Stimulated activated CD8-positive, alpha-beta memory T cell treated with anti-CD3 and anti-CD28 coated beads, Interleukin-7, amount 100 ng/mL, for 24 hours (primary cell): ENCODE measurements at places on chromosomes 1 and 21.

- DNase-seq: no peak
These were observed 316.9 kb upstream of the SGIP1 start for GRCh38 chr1:66217021-66217420.

- no peak for DNase-seq
These were observed 696 bp downstream of the TGFB2 start for GRCh38 chr1:218345673-218346390.

DNA sequence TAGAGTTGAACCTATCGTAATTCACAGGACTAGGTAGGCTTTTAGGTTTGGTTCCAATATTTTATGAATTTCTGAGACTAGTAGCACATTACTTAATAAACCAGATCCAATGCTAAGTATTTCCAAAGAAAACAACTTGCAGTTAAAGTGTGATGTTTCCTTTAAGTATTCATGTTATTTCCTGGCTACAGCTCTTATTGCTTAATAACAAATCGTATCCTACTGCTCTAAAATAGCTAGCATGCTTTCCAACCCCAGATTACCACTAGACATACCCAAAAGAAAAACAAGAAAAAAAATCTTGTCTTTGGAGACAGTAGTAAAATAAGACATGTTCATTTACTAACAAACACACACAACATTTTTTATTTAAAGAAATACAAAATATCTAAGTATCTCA, 898 bp downstream of the KRTAP27-1 start:
- DNase-seq: no peak

GRCh38 chr21:27407271-27407670, 440.4 kb upstream of the ADAMTS5 start:
- no peak for DNase-seq

- no peak for DNase-seq
These were observed 119.8 kb downstream of the OSBPL9 start for GRCh38 chr1:51736702-51737101.

DNA sequence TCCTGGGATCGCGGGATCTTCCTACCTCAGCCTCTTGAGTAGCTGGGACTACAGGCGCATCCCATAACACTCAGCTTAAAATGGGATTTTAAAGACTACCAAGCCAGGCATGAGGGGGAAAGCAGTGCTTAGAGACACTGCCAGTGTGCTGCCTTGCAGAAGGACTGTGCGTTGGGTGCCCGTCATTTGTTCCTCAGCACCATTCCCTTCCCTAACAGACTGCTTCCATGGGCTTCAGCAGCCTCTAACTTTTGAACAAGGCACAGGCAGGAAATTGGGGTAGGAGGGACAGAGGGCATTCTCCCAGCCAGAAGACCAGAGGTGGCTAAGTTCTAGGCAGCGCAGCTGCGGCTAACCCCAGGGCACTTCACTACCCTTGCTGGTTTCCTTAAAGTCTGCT, 73.9 kb upstream of the USP24 start:
- no peak for DNase-seq

DNA sequence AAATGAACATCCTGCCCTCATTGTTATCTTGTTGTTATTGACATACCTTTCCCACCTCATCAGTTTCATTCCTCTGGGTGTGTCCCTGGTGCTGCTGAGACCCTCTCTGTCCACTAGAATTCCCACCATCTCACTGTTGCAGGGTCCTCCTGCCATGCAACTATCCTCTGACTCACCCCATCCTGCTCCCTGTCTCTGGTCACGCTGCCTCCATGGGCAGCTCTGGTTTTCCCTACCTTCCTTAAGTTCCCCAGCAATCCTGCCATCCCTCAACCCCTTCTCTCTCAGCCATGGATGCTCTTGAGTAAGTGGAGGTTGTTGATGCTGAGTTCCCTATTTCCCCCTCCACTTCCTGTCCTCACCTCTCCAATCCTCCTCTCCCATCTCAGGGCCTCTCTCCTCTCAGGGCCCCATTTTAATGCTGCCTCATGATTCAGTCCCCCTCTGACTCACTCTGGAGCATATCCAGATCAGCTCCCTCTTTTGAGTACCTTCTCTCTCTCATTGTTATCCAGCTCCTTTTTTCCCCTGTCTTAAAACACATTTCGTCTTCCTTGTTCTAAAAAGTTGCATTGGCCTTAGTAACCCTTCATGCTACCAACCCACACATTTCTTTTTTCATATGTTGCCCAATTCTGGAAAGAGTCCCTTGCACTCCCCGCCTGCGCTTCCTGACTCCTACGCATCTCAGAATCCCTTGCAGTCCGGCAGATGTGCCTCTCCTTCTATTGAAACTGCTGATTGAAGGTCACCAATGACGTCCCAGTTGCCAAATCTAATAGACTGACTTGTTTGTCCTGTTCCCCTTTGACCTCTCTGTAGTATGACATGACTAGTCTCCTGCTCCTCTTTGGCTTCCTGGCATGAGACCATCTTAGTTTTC, 92.0 kb downstream of the CNIH3 start:
- DNase-seq: no peak

DNA sequence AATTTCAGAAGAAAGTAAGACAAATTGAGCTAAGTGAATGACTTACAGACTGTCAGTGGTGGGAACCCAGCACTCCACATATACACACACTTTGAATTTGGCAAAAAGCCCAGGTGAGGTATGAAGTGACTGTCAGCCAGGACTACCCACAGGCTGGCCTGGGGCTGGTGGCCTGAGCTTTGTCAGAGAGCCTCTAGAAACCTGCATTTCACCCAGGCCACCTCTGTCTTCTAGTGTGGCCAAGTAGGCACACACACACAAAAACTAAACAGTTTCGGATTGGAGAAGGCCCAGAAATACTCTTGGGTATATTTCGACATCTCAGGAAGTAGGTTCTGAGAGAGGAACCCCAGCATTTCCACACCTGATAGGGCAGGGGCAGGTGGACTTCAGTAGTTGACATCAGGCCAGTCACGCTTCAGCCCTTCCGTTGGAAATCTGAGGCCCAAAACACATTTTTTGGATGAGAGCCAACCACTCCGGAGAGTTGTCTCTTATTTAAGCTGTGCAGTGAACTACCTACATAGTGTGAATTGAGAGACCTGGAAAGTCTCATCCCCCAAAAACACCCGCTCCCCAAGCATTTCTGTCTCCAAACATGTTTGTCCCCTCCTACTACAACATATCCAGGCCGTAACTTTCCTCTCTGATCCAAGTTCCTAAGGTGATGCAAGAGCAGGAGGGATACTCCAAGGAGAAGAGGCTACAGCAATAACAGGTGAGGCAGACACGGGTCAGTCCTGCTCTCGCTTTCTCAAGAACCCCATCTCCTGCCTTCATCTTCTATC, 167.2 kb upstream of the PROX1 start:
- no peak for DNase-seq

- no peak for DNase-seq
These were observed 1459.6 kb downstream of the MRPL39 start for GRCh38 chr21:24147674-24148073.

DNA sequence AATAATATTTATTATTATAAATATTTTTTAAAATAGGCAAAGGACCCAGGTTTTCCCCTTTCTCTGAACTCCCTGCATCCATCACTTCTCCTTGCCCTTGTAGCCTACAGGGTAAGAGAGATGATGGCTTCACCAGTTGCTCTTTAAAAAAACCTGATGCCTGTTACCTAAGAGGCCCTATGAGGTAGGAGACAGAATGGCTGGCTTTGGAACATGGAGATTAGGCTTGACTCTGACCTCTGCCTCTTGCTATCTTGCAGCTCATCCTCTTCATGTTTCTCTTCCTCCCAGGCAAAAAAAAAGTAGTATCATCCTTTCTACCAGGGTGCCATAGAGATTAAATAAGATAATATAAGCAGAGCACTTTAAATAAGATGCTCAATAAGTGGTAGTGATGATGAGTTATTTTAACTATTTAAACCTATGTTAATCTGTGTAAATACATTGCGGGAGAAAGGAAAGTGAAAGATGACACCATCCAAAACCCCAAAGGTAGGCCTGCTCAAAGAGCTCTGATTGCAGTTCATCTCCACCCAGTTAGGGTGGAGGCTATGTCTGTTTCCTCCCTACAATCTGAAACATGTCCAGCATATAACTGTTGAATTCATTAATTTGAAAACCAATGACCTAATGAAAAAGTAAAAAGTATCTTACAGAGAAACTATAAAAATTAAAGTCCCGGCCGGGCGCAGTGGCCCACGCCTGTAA, 51.8 kb downstream of the RGS2 start:
- DNase-seq: no peak

GRCh38 chr1:202090994-202091393, 31.7 kb upstream of the GPR37L1 start:
- no peak for DNase-seq

- DNase-seq: no peak
These were observed 19.2 kb downstream of the LAMC2 start for GRCh38 chr1:183205196-183205781.

DNA sequence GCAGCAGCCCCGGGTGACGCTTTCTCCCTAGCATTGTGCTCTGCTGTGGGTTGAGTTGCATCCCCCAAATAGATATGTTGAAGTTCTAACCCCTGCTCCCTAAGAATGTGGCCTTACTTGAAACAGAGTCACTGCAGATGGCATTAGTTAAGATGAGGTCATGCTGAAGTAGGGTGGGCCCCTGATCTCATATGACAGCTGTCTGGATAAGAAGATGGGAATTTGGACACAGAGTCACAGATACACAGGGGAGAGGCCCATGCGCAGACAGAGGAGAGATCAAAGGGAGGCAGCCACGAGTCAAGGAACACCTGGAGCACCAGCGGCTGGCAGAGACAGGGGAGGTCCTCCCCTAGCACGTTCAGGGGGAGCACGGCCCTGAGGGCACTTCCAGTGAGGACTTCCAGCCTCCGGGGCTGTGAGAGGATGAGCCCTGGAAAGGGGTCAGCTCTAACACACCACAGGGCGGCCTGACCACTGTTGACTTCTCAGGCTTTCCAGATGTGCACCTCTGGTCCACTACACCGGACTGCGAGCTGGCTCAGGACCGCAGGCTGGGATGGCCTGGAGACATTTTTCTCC, 46.4 kb downstream of the ABCG1 start:
- no peak for DNase-seq

GRCh38 chr21:38853421-38853919, 47.7 kb downstream of the ETS2 start:
- DNase-seq: no peak

GRCh38 chr1:201399352-201400126, 415 bp upstream of the LAD1 start:
- no peak for DNase-seq

- DNase-seq: no peak
These were observed 141.4 kb upstream of the RAB4A start for GRCh38 chr1:229129301-229130027.

DNA sequence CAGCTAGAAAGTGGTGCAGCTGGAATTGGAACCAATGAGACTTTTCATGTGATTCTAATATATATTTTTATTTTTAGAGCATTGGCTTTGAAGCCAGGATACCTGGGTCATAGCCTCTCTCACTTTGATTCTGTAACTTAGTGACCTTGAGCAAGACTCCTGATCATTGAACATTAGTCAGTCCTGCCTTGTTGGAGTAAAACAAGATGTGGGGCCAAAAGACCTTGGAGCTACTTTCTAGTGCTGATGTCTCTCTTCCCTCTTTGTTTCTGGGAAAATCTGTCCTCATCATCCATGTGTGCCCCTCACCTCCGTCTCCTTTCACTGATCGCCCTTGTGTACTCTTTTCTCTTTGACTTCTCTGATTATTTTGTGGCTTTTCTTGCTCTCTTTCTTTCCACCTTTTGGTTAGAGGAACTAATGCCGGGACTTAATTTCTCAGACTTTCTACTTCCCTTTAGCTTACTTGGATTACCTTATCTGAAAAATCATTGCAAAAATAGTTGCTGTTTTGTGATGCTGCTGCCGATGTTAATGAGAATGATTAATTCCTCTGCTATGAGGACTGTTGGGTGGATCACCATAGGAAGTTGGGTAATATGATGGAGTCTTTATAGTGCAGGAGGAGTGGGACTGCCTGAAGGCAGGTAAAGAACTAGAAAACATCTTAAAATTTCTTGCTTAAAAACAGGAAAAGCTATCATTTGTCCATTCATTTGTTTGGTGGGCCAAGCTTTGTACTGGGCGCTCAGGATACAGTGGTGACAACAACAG, 72.0 kb downstream of the NOS1AP start:
- DNase-seq: no peak

- no peak for DNase-seq
These were observed 20.4 kb upstream of the ACTRT2 start for GRCh38 chr1:3000671-3001470.

DNA sequence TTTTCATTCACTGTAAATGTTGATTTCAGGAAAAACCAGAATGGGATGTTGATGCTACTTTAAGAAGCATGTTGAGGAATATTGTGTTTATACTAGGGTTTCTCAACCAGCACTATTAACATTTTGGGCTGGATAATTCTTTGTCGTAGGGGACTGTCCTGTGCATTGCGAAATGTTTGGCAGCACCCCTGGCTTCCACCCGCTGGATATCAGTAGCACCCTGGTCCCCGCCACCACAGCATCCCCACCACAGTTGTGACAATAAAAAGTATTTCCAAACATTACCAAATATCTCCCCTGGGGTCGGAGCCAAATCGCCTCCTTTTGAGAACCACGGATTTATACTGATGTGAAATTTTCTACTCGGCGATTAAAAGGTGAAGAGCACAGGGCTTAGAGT, 41.9 kb downstream of the BTG3 start:
- no peak for DNase-seq

DNA sequence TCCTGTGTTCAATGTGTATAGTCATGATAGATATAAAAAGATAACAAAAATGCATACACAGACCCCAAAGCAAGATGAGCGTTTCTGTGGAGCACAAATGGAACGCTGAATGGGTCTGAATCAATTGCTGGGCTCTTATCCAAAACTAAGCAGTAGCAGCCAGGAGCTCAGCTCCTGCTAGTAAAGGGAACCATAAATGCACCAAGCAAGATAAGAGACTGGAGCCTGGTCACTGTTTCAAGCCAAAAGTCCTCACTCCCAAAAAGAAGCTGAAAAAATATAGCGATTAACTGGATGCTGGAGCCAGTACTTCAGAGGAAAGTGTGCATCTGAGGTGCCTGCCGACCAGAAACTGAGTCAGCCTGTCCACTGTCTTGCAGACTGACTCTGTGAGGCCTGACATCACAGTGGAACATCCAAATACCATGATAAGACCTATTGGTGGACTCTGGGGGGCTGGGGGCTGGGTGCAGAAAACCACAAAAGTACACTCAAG, 68.9 kb downstream of the LRRC8C start:
- DNase-seq: no peak

DNA sequence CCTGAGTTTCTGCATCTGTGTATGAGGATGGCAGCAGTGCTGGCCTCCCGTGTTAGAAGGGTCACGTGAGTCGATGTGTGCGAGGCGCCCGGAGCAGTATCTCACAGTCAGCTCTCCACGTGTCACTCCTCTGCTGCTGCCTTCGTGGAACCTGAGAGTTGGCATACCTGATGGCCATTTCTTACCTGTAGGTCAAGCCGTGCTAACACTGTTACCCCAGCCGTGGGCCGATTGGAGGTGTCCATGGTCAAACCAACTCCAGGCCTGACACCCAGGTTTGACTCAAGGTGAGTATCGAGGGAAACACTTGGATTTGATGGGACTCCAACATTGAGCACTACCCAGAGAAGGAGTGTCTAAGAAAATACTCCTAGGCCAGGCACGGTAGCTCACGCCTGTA, 10.7 kb downstream of the CDCA8 start:
- DNase-seq: no peak

- no peak for DNase-seq
These were observed at the start of gene SLAMF7 for GRCh38 chr1:160739098-160739511. Gene SLAMF7 (plus strand): TSS chr1:160739247. CDS start chr1:160739302, 55 bp downstream.
